ENCODE measurements at places on chromosomes 4 and X.

DNA sequence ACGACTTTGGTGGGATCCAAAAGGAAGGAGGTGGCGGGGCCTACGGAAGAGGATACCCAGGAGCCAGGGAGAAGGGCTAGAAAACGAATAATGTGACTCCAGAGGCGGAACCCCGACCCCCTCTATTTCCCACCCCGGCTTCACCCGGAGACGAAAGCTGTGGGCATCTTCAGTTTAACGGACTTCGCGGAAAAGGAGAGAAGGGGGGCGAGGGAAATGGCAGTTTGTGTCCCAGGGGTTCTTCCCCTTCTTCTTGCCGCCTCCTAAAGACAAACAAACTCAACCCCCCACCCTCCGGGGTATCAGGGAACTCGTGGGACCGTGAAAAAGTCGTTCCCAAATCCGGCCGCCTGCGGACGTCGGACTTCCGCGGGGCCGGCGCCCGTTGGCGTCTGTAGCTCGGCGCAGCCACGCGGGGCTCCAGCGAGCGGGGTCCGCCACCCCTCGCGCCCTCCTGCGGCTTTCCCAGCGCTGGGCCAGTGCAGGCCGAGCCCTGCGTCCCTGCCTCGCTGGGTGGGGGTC is 3.6 kb upstream of the LEF1 start:
- H3K27ac ChIP-seq, result peak overlapping the region; percentile 89
- DNase-seq, result peak; percentile 75
- H3K36me3 ChIP-seq, result peaks cover 22% of the 10 kb centered on the region
- peaks cover 14% of the 10 kb centered on the region for H3K27me3 ChIP-seq

DNA sequence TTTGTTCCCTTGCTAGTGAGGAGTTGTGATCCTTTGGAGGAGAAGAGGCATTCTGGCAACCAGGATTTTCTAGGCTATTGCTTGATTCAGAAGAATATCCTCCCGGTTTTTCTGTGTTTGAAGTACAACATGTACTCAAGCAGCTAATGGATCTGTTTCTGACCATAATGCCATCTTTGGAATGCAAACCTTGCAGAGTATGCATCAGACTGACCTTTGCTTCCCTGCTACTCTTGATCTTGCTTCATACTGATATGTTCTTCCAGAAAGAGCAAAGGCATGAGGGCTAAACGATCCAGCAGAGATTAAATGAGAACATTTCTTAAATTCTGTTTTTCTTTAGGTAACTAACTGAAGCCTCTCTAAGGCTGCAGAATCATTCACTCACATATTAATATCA is 265.4 kb upstream of the SLC7A11 start:
- H3K4me1 ChIP-seq, result no peaks in the 10 kb centered on the region
- no peak overlapping the region for H3K27ac ChIP-seq
- no peak for DNase-seq
- H3K36me3 ChIP-seq, result no peaks in the 10 kb centered on the region

DNA sequence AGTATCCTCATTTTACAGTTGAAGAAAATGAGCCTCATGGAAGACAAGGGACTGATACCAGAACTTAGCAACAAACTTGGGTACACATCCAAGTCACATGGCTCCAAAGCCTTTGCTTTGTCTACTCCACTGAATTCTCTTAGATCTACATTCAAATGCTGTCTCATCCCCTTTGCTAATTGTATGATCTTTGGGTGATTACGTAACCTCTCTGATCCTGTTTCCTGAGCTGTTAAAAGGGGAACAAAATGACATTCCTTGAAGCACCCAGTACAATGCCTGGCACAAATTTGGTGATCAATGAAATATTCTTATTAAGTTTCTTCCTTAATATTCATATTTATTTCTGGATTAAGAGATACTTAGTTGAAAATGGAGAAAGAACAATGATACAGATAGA is 5.9 kb upstream of the HPGD start:
- no peak overlapping the region for H3K27ac ChIP-seq
- no peak overlapping the region for H3K4me3 ChIP-seq
- H3K36me3 ChIP-seq, result no peaks in the 10 kb centered on the region
- no peak for DNase-seq
- peaks cover 22% of the 10 kb centered on the region for H3K27me3 ChIP-seq

- H3K36me3 ChIP-seq, result peaks cover 73% of the 10 kb centered on the region
- no peaks in the 10 kb centered on the region for H3K27me3 ChIP-seq
- DNase-seq, result no peak
- peak overlapping the region; percentile 88 for H3K27ac ChIP-seq
Measured at GRCh38 chr4:2816401-2816954, 23.6 kb downstream of the SH3BP2 start.

DNA sequence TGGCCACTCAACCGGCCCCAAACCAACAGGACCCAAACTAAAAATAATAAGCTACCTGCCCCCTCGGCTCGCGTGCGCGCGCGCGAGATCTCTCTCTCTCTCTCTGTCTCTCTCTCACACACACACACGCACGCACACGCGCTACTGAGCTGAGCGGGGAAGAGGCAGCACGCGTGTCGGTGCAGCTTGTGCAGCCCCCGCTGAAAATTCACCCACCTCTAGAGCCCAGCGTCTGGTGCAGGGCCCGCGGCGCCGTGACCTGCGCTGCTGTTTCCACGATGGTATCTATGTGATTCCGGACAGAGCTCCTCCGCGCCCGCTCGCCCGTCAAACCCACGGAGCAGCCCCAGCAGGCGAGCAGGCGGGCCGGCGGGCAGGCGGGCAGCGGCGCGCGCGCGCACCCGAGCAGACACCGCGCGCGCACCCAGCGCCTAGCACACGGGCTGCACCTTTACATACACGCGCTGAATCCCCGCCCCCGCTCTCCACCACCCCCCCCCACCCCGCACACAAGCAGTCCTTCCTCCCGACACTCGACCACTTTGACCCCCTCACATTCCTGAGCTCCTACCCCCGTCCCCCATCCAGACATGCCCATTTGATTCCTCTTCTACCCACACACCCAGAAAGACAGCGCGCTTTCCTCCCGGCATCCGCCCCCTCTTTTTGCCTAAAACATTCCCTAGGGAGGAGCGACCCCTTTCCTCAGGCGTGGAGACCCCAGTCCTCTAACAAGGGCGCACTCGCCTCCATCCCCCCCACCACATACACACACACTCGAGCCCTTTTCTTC is 1.0 kb downstream of the SLITRK4 start:
- no peaks in the 10 kb centered on the region for H3K4me1 ChIP-seq
- peaks cover 55% of the 10 kb centered on the region for H3K27me3 ChIP-seq
- H3K4me3 ChIP-seq, result no peak overlapping the region
- H3K36me3 ChIP-seq, result no peaks in the 10 kb centered on the region
- H3K27ac ChIP-seq, result no peak overlapping the region
- DNase-seq, result no peak

GRCh38 chr4:142316025-142316424 is 530.1 kb downstream of the INPP4B start:
- no peak for DNase-seq
- no peaks in the 10 kb centered on the region for H3K27me3 ChIP-seq
- H3K4me1 ChIP-seq, result peaks cover 83% of the 10 kb centered on the region
- H3K27ac ChIP-seq, result no peak overlapping the region
- H3K4me3 ChIP-seq, result no peak overlapping the region

DNA sequence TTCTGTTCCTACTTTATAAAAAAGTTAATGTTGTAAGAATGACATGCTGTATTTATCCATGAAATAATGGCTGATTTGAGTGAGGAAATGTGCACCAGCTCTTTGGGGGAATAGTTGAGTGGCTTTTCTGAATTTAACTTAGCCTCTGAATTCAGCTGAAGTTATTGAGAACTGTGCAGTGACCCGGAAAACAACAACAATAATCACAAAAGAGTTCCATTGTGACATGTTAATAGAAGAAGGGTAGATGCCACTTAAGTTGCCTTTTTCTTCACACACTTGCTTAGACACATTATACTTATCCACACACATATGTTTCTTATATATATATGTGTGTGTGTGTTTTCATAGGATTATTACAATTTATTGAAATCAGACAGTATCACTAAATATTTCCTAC is 301.2 kb downstream of the BMPR1B start:
- no peak overlapping the region for H3K4me3 ChIP-seq
- H3K4me1 ChIP-seq, result no peaks in the 10 kb centered on the region
- no peaks in the 10 kb centered on the region for H3K27me3 ChIP-seq
- no peaks in the 10 kb centered on the region for H3K36me3 ChIP-seq

DNA sequence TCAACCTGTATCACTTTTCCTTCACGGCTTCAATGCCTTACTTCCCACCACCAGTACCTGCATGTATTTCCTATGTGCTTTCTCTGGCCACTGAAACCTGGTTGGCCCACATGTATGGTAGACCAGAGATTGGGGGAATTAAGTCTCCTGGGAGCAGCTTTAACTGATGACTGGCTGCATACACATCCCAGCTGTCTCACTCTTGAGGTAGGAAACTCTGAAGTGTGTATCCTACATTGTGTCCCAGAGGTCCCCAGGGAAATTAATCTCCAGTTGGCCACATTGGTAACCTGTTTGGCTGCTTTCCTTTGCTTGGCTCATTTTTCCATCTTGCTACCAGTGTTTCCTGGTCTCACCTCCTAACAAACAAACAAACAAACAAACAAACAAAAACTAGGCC is 124.4 kb downstream of the ZNF827 start:
- peaks cover 97% of the 10 kb centered on the region for H3K36me3 ChIP-seq
- no peak overlapping the region for H3K4me3 ChIP-seq
- DNase-seq, result no peak

DNA sequence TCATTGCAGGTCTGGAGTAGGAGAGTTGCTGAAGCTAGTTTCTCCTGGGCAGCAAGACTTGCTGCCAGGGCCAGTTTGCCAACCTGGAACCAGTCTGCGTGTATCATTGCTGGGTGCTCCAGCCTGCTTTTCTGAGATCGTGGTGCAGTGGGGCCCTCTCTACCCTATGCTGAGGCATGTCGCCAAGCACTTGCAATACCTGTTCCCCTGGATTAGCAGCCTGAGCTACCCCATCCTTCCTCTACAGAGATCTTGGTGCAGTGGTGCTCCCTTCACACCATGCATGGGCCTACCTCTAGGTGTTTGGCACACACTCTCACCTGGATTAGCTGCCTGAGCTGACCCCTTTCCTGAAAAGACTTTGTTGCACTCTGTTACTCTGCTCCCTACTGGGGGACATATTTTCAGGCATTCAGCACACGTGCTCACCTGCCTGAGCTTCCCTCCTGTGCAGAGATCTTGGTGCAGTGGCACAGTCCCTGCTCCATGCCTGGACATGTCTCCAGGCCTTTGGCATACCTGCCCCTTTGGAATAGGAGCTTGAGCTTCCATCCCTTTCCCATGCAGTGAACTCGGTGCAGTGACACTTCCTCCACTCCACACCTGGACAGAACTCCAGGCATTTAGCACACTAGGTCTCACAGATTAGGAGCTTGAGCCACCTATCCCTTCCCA is 133.7 kb upstream of the CXCL13 start:
- no peak for DNase-seq
- H3K4me1 ChIP-seq, result peaks cover 9% of the 10 kb centered on the region
- H3K4me3 ChIP-seq, result no peak overlapping the region
- no peaks in the 10 kb centered on the region for H3K36me3 ChIP-seq
- H3K27ac ChIP-seq, result no peak overlapping the region

GRCh38 chr4:125719987-125720386 is 405.2 kb downstream of the FAT4 start:
- H3K4me1 ChIP-seq, result no peaks in the 10 kb centered on the region
- no peak for DNase-seq
- no peaks in the 10 kb centered on the region for H3K36me3 ChIP-seq
- H3K27ac ChIP-seq, result no peak overlapping the region

- H3K36me3 ChIP-seq, result no peaks in the 10 kb centered on the region
- H3K27me3 ChIP-seq, result peaks cover 15% of the 10 kb centered on the region
- no peak overlapping the region for H3K4me3 ChIP-seq
- H3K27ac ChIP-seq, result no peak overlapping the region
Measured at GRCh38 chrX:20988804-20989203, 385.4 kb upstream of the CNKSR2 start.

- no peak for DNase-seq
- no peaks in the 10 kb centered on the region for H3K4me1 ChIP-seq
- no peaks in the 10 kb centered on the region for H3K36me3 ChIP-seq
- no peak overlapping the region for H3K4me3 ChIP-seq
Measured at GRCh38 chr4:60400593-60400992, 799.5 kb upstream of the ADGRL3 start.

DNA sequence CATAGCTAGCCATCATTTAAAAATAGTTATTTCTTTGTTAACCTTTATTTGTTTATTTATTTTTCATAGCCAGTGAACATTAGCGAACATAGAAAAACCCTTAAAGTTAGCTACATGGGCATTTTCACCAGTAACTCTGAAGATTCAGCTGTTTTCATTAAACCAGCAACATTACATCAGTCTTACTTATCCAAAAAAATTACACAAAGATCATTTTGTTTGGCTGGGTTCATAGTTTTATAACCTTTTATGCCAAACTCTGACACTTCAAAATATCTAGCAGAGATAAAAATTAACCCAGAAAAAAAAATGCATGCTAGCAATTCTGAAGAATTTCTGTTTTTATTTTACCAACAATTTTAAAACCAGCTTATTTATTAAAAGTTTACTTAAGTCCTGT is 784.1 kb downstream of the PCDH18 start:
- no peaks in the 10 kb centered on the region for H3K27me3 ChIP-seq
- no peak for DNase-seq
- H3K4me1 ChIP-seq, result no peaks in the 10 kb centered on the region
- no peak overlapping the region for H3K4me3 ChIP-seq
- no peak overlapping the region for H3K27ac ChIP-seq

DNA sequence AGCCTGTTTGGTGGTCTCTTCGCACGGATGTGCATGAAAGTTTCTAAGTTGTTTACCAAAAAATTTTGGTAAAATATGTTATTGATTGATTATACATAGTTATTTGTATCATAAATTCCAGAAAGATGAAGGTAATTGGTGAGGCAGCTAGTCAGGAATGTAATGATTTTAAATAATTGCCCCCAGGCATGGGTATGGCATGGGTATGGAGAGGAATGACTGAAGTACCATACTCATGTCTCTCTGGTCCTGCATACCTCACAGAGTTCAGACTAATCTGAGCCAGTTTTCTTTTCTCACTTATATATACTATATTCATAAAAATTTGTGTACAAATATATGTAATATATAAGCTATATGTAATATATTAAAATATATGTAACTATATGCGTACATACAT is 329.0 kb upstream of the TECRL start:
- no peak overlapping the region for H3K4me3 ChIP-seq
- H3K27me3 ChIP-seq, result no peaks in the 10 kb centered on the region
- no peaks in the 10 kb centered on the region for H3K4me1 ChIP-seq
- H3K27ac ChIP-seq, result no peak overlapping the region

GRCh38 chr4:59671037-59671436 is 1529.1 kb upstream of the ADGRL3 start:
- H3K27ac ChIP-seq, result no peak overlapping the region
- no peaks in the 10 kb centered on the region for H3K36me3 ChIP-seq
- no peaks in the 10 kb centered on the region for H3K27me3 ChIP-seq
- no peak overlapping the region for H3K4me3 ChIP-seq

DNA sequence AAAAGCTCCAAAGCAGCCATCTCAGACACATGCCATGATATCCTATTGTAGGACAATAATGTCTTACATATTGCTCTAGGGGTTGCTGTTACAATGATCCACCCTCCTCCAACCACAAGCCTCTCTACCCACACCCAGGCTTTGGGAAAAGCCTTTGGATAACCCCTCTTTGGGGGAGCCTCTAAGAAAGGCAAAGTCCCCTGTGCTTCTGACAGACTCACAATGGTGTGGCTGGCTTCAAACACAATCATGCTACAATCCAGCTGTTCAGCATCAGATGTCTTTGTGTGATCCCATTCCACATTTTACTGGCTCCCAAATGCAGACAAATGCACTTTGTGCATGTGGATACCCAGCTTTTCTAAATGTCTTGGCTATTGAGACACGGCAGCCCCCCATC is 65.9 kb upstream of the CAPN6 start:
- no peaks in the 10 kb centered on the region for H3K4me1 ChIP-seq
- H3K27ac ChIP-seq, result no peak overlapping the region
- no peaks in the 10 kb centered on the region for H3K36me3 ChIP-seq
- DNase-seq, result no peak
- H3K4me3 ChIP-seq, result no peak overlapping the region
- H3K27me3 ChIP-seq, result peaks cover 46% of the 10 kb centered on the region
